ENCODE measurements at places on chromosomes 6 and 20.

DNA sequence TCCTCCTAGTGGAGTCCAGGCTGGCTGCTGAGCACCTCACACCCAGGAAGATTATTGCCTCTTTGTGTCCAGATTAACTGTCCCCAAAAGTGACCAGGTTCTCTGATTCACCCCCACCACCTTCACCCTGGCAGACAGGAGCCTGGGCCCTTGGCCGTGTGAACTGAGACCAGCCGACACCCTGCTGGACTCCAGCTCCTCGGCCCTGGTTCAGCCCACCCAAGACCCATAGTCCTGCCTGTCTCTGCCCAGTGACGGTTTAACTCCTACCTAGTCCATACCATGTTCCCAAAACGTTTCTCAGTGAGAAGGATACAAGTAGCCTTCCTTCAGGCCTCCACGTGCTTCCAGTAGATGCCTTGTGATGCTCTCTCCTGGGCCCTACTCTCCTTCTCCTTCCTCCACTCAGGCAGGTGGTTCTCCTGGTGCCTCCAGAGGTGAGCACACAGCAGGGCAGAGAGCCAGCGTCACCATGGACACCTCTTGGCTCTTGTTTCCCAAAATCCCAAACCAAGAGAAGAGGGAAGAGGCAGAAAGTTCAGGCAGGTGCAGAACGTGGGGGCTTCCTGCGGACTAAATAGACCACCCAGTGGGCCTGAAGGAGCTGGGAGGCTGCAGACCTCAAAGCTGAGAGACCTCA lies 134.4 kb upstream of the CST7 start:
- DNase-seq: no peak

DNA sequence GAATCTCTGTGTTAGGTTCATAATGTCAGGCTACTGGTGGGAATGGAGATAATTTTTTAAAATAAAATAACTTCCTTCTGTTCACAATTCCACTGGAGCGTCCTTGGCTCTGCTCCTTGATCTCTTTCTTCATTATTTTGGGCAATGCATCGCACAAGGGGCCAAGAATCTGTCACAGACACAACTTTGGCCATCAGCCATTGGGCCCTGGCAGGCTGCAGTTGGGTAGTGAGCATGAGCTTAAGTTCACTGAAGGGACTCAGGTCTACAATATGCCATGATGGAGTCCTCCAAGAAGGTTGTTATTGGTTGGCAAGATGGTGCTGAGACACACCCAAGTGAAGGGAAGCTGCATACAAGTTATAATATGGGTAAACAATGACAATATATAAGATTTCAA lies 40.0 kb downstream of the CYP39A1 start:
- no peak for DNase-seq

DNA sequence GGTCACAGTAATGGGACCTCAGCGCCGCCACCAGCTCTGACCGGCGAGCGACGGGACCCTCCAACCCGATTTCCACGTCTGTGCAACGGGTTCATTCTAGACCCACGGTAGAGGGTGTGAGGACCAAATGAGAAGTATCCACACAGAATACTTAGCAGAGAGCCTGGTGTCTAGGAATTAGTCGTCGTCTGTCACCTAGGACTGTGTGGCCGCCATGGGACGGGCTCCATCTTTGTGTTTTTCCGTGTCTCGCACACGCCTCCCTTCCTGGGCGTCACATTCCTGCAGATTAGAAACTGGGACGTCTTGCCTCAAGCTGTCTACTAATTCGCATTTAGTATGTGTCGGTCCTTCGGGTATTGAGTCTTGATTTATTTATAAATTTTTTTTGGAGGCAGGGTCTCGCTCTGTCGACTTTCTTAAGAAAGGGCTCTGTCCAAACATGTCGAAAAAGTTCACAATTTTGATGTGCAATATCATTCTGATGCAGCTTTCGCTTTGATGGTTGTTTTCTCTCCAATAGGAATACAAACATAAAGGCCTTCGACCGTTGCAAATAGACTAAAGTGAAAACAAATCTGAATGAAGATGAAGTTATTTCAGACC lies 563 bp downstream of the MGME1 start:
- no peak for DNase-seq

GRCh38 chr20:37651932-37652331 lies 41.9 kb upstream of the CTNNBL1 start:
- DNase-seq: peak; percentile 1

GRCh38 chr6:151136141-151136755 lies 103.5 kb upstream of the AKAP12 start:
- no peak for DNase-seq

DNA sequence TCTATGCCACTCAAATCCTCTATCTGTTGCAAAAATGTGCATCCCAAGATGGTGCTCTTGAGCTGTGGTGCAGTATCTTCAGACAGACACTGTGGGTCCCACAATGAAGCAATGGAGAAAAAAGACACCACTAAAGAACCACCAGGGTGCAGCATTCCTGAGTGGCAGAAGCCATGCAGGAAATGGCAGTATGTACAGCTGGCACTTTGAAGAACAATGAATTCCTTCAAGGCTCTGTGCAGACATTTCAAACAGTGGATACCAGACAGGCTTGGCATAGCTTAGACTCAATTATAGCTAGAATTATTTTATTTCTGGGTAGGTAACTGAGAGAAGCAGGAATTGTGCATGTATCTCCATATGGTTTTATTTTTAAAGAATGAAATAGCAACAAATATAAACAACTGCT lies 24.0 kb upstream of the HDAC2 start:
- DNase-seq: peak; percentile 36

- no peak for DNase-seq
Measured at GRCh38 chr6:130368576-130368975, 2.8 kb downstream of the TMEM200A start.

DNA sequence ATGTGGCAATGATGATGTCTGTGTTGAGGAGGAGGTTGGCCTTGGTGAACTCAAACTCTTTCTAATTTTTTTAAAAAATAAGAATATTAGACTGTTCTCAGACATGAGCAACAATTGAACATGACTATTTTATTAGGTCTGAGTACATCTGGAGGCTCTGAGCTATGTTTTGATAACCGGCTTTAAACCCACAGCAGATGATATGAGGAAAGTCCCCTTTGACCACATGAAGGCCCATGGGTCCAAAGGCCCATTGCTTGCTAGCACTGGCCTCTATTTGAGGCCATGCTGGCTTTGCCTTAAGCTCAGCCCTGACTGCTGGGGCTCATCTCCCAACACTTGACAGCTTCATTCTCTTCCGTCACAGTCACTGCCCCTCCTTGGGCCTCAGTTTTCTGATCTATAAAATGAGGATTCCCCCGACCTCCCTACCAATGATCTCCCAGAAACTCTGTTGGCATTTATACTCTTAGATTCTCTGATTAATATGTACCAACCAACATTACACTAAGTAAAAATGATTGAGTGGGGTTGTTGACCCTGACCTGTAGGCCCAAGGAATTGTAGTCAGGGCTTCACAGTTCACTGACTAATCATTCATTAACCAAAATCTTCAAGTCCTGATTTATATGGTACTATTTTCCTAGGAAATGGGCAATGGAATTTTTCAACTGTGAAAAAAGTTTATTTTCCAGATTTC lies 23.9 kb upstream of the TINAG start:
- no peak for DNase-seq

DNA sequence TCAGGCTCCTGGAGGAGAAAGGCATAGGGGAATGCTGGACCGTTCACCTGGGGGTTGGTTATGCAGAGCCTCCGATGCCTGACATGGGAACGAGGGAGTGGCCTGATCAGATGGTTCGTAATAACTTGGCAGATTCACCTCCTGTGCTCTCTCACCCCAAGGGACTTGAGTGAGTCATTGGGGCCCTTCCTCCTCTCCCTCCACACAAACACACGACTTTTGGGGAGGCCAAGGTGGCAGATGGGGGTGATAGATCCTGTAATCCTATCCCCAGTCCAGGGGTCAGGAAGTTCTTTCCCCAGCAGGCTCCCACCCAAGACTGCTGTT lies 45.6 kb upstream of the ARFGEF2 start:
- DNase-seq: no peak

- DNase-seq: no peak
Measured at GRCh38 chr6:137342607-137343190, 123.5 kb upstream of the IFNGR1 start.

DNA sequence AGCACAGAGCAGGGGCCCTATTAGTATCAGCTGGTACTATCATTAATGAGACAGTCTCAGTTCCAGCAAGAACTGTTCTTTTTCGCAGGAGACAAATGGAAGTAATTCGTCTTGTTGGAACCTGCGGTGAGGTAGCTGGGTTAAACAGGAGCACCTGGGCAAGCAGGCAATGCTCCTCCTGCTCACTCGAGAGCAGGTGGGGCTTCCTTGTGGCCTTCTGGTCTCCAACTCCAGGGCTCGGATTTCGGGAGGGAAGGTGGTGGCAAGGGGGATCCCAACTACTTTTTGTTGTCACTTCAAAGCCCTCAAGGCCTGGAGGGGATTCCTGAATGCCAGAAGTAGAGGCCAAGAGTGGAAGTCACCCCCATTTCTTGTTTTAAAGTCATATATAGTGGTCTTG lies 1.3 kb upstream of the SPEF1 start:
- no peak for DNase-seq

GRCh38 chr6:93721386-93722048 lies 302.2 kb upstream of the EPHA7 start:
- no peak for DNase-seq

GRCh38 chr6:35552285-35552917 lies 39.7 kb upstream of the TULP1 start:
- peak; percentile 55 for DNase-seq

DNA sequence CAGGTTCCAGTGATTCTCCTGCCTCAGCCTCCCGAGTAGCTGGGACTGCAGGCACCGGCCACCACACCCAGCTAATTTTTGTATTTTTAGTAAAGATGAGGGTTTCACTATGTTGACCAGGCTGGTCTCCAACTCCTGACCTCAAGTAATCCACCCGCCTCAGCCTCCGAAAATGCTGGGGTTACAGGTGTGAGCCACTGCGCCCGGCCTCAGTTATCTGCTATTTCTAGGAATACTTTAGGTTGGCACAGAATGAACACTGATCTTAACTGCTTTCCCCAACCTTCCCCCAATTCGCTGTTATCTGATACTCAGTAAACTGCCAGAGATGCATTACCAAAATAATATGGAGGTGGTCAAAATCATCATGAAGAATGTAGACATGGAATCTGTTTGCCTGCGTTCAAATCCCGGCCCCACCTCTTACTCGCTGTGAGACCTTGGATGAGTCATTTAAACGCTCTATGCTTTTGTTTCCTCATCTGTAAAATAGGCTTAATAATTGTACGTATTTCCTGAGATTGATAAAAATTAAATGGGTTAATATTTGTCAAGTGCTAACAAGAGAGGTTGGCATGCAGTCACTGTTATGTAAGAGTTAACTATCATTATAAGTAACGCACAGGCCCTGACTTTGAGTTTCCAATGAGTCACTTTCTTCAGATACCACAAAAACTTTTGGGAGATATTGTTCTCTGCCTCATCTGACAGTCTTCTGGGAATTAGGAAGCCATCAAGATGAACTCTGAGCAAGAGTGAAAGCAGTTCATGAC lies 44.5 kb upstream of the NCOA3 start:
- DNase-seq: no peak

DNA sequence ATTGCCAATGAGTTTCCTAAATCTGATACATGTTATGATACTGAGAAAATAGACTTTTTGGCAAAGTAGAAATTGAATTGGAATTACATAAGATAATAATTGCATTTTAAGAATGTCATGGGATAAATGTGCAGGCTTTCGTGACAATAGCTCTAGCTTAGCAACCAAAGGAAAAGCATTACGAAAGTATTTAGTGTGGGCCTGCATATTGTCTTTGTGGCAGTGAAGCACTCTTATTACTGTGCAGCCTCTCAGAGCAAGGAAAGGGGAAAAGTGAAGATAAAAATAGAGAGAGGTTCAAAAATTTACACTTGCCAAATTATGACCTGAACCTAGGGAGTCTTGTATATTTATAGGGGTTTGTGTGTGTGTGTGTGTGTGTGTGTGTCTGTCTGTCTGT lies 12.6 kb upstream of the DEFB113 start:
- DNase-seq: no peak

DNA sequence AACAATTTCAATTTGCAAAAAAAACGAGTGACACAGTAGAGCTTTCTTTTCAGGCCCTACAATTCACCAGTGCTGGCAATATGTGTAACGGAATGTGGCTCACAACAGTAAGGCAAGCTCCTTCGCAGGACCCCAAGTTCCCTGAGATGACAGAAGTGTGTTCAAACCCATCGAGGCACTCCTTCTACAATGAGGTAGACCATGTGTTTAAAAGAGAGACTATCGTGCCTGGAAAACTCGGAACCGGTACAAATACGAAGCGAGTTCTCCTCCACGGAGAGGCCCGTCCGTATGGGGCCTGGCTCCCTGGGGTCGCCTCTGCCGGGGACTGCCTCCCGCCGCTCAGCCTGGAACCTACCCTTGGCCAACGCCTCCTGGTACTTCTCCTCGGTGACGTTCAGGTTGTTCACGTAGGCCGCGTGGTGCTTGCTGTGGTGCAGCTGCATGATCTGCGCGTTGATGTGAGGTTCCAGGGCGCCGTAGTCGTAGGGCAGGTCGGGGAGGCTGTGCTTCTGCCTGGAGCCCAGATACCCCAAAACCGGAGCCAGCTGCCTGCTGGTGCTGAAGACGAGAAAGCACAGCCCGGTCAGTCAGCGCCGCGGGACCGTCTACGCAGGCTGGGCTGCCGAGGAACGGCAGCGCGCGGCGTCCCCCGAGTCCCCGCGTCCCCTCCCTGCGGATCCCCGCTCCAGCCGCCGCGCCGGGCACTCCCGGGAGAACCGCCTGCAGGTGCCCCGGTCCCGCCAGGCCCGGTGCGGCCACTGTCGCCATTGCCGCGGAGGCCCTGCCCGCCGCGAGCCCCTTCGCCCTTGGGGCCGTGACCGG lies 526 bp downstream of the SOD2 start:
- DNase-seq: no peak

- DNase-seq: no peak
Measured at GRCh38 chr6:36599791-36600209, 5.6 kb downstream of the SRSF3 start.

GRCh38 chr6:74939151-74939708 lies 266.6 kb downstream of the COL12A1 start:
- no peak for DNase-seq

DNA sequence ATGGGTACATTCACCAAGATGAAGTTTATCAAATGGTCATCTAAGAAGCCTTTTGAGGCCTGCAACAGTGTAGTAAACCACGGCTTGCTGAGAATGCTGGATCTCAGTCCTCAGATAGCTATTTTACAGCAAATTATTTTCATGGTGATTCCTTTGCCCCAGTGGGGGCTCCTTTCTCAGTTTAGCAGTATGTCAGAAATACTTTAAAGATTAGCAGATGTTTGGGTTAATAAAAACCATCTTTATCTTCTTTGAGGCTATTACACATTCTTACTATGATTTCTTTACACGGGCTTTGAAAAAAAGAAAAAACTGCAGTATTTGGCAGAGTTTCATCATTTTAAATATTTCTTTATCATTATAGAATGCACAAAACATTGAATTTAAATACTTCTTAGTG lies 10.7 kb downstream of the MYLIP start:
- no peak for DNase-seq

Data from CMK (cell line).